Neural progenitor cell (in vitro differentiated cells): ENCODE measurements at places on chromosomes 13 and 19.

GRCh38 chr13:110388108-110388943, 81.2 kb downstream of the COL4A2 start:
- no peak for DNase-seq

GRCh38 chr19:16445238-16446107, 26.3 kb downstream of the EPS15L1 start:
- DNase-seq: no peak

DNA sequence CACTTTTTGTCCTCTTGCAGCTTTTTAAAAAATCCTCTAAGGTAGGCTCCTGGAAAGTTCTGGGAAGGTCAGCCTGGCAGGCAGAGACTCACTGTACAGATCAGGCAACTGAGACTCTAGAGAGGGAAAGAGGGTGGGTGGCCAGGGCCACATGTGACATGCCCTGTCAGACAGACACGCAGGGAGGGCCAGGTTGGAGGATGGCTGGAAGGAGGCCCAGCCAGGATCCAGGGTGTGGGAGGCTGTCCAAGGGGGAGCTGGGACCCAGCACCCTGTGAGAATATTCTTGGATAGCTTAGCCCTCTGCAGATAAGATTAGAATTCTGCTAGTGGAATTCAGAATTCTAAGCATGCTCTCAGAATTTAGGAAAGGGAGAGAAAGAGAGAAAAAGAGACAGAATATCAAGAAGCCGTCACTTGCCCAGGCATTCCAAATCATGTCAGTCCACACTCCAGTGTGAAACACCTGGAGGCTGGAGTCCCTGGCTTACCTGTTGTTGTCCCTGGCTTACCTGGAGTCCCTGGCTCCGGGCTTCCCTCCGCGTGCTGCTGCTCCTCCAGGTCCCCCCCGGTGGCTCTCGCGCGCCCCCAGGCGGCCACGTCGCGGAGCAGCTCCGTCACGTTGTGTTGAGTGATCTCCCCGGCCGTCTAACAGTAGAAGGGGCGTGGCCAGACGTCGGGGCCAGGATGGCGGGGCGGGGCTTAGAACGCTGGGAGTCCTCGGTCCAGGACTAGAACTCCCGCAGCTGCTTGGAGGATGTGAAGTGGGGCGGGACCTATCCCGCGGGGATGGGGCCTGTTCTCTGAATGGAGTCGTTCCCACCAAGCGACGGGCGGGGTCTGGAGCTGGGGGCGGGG, 2.8 kb upstream of the TNNI3 start:
- DNase-seq: peak; percentile 97

DNA sequence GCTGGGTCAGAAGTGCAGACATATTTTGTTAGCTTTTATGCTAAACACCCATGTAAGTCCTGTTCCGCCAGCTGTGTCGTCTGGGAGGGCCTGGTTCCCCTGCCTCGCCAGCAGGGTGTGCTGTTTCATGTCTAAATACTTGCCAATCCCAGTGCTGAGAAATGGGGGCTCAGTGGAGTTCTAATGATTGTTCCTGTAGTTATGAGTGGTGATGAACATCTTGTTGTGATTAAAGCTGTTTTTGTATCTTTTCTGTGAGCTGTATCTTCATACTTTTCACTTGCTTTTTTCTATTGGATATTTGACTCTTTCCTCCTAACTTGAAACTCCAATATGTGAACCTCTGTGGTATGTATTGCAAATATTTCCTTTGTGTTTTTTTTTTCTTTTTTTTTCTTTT, 32.7 kb downstream of the KDM4B start:
- peak; percentile 61 for DNase-seq

GRCh38 chr13:29499506-29500165, 95.9 kb downstream of the SLC7A1 start:
- no peak for DNase-seq

DNA sequence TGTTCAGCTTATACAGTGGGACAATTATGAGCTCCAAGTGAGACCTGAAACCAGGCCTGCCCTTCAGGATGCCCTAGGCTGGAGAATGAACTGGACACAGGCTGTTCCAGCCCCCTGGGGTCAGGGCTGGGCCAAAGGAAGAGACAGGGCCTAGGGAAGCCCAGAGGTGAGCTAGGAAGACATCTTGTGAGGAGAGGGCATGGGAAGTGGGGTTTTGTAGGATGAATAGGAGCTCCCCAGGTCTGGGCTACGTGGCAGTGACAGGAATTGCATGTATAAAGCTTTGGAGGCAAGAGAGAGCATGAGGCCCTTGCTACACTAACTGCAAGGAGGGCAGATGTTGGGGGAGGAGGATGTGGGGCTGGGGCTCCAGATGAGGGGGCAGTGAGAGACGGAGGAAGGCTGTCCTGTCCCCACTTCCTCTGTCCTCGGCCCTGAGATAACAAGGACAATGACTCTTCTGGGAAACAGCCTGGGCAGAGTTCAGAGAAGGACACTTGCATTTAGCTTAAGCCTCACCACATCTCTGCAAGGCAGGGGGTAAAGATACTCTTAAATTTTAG, 1.5 kb upstream of the TBXA2R start:
- no peak for DNase-seq

- no peak for DNase-seq
These were observed 22.8 kb downstream of the CAPN12 start for GRCh38 chr19:38721496-38721895.

GRCh38 chr19:7862413-7862951, 11.7 kb downstream of the PRR36 start:
- peak; percentile 96 for DNase-seq

- DNase-seq: no peak
These were observed 1.4 kb downstream of the PEG3 start for GRCh38 chr19:56838909-56839651.

- peak; percentile 40 for DNase-seq
These were observed 60.6 kb downstream of the NDFIP2 start for GRCh38 chr13:79541426-79542049.

DNA sequence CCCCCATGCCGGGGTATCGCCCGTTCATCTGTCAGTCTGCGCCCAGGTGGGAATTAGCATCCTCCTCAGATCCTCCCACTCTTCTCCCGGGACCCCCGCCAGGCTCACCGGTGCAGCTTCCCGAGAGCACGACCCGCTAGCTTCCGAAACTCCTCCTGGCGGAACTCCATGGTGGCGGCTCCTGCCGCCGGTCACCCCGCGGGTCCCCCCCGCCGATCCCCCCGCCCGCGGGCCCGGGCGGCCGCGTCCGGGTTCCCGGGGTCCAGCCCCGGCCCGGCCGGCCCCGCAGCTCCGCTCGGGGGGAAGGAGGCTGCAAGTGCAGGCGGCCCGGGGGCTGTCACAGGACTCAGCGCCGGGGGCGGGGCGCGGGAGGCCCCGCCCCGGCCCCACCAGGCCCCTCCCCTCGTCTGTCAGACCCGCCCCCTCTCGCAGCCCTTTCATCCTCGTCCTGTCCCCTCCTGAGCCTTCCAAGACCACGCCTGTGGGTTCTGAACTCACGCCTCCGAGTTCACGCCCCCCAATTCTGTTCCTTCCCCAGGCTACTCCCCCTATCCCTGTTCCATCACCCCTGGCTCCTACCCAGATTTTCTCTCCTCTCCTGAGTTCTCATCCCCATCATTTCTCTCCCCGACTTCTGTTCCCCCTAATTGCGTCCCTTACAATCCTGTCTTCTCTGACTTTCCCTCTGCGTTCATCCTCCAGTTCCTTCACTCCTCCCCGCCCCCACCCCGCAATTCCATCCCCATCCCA, at the start of gene SLC17A7:
Gene SLC17A7, minus strand, starts transcription at position 318 of the 750 bp plus-strand sequence. Its CDS starts 148 bp downstream, at position 170.
- DNase-seq: peak; percentile 86

DNA sequence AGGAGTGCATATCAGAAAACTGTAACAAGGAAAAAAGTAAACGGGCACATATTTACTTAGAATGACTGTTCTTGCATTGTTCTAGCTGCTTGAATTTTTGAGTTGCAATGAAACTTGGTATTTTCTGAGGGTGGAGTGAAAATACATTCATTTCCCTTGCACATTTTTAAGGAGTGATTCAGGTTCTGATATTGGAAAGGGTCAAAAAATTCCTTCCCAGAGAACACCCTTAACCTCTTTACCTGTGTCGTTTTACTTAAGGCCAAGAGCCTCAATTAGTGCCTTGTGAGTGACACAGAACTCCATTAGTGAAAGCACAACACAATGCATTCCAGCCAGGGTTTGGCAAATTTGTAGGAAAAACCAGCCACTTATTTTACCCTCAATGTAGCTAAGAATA, 2.3 kb downstream of the ITGBL1 start:
- DNase-seq: no peak

- DNase-seq: no peak
These were observed 92.8 kb upstream of the FARP1 start for GRCh38 chr13:98050041-98050466.

GRCh38 chr19:54606230-54606629, 12.8 kb downstream of the LILRA1 start:
- DNase-seq: no peak

GRCh38 chr19:43715776-43716175, at the start of gene IRGC:
Gene IRGC (plus strand): TSS chr19:43716076. CDS start chr19:43718559, 2,483 bp downstream.
- DNase-seq: no peak

DNA sequence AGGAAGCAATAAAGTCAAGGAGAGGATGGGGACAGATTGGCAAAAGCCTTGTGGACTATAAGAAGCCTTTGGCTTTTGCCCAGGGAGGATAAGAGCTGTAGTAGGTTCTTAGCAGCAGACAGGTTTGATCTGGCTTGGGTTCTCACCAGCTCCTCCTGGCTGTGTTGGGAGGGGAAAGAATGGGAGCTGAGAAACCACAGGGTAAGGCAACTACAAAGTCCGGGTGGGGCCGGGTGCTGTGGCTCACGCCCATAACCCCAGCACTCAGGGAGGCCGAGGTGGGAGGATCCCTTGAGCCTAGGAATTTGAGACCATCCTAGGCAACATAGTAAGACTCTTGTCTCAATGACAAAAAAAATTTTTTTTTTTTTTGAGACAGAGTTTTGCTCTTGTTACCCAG, 20.6 kb downstream of the NECTIN2 start:
- DNase-seq: no peak

GRCh38 chr13:20843166-20843565, 59.4 kb downstream of the XPO4 start:
- DNase-seq: no peak

DNA sequence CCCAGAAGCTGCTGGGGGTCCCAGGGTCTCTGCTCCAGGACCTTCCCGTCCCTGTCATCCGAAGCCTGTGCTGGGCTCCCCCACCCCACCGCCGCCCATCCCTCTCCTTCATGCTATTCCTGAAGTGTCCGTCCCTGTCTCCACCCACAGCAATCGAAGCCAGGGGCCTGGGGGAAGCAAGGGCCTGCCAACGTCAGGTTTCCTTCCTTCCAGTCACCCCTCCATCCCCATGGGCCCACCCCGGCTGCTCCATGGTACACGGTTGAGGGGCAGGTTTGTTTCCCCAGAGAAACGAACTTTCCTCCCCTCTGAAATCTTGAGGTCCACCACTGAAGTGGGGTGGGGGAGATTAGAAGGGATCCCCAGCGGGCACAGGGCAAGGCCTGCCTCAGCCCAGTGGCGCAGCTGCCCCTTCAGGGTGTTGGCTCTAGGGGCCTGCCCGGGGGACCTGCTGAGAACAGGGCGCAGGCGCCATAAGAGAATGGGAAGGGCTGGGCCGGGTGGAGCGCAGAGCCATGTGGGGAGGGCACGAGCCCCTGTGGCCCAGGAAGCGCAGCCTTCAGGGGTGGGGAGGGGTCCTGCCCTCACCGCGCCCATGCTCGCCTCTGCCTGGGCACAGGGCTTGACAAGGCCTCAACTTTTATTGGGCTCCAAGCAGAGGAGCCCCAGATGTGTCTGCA, 16.1 kb downstream of the CEBPG start:
- DNase-seq: no peak

GRCh38 chr13:30429721-30430694, 7.7 kb downstream of the UBE2L5 start:
- DNase-seq: no peak

DNA sequence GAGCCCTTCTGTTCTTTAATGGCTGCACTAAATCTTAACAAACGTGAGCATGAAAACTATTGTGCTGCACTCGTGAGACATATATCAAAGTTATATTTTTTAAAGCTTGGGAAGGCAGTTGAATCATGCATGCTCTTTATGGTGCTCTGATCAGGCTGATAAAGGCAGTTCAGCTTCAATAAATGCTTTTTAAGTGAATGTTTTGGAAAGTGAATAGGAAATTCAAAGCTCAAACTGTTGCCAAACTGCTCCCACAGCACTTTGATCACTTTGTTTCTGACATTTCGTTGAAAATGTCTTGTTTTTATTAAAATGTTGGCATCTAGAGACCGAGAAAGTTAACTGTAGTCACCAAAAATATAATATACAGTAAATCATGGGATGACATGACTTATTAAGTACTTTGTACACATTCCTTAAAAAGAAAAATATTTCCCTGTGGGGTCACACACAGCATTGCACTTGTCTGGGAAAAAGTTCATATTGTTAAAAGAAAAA, 625.7 kb upstream of the PCDH9 start:
- DNase-seq: no peak

GRCh38 chr13:24392972-24393371, 83.6 kb downstream of the C1QTNF9 start:
- no peak for DNase-seq

- DNase-seq: no peak
These were observed 3.4 kb upstream of the POLD1 start for GRCh38 chr19:50380751-50381151.

GRCh38 chr19:7925171-7925851, 624 bp downstream of the CTXN1 start:
- DNase-seq: peak; percentile 96

GRCh38 chr19:44308011-44308410, 3.2 kb upstream of the ZNF235 start:
- no peak for DNase-seq

- DNase-seq: no peak
These were observed 60.5 kb downstream of the MAP4K1 start for GRCh38 chr19:38557205-38557799.

DNA sequence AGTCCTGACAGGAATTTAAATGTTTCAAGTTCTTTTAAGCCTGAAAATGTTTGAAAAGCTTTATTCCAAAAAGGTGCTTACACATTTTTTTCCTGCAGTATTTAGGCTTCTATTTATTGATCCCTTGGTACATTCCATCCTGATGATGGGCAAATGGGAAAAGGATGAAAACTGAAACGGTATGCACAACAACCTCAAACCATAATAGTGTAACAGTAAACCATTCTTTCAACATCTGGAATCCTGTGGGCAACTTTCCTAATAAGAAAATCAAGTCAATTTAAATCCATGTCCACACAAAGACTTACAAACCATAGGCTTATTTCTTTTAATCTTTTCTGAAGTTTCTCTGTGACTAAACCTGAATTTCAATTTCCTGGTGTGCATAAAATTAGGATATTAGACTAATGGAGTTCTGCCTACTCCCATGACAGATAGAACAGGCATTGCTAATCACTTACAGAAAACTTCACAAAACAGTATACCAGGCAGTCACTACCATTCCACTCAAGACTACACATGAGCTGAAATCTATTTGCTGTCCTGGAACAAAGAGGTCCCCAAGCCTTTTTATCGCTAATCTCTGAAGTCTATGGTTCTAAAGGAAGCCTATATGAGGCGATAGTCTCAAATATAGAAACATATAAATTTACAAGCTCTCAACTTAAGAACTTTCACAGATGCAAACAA, 103.3 kb downstream of the DLEU7 start:
- DNase-seq: no peak
